ENCODE measurements at places on chromosomes 3 and 15.

DNA sequence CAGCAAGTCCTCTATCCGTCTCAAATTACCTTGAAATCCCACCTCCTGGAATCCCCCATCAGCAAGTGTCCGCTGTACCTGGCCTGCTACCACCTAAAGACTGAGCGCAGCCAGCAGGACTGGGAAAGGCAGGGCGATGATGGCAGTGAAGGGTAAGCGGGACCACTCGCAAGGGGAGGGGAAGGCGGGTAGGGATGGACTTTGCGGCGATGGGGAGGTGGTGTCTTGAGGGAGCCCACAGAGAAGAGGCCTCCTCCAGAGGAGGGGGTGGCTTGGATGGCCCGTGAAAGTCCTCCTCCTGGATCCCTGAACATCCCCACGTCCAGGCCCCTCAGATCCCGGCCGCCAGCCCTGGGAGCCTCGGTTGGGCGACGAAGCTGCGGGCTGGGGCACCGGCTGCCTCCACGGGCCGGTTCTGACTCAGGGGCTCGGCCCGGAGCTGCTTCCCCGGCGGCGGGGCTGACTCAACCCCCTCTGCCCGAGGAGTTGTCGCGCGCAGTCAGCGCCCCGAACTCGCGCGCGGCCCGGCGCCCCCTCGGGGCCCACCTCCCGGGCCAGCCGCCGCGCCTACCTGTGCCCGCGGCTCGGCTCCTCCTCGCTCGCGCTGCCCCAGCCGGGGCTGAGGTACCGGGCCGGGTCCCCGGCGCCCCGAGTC, 512 bp downstream of the LARP6 start:
- DNase-seq: no peak

DNA sequence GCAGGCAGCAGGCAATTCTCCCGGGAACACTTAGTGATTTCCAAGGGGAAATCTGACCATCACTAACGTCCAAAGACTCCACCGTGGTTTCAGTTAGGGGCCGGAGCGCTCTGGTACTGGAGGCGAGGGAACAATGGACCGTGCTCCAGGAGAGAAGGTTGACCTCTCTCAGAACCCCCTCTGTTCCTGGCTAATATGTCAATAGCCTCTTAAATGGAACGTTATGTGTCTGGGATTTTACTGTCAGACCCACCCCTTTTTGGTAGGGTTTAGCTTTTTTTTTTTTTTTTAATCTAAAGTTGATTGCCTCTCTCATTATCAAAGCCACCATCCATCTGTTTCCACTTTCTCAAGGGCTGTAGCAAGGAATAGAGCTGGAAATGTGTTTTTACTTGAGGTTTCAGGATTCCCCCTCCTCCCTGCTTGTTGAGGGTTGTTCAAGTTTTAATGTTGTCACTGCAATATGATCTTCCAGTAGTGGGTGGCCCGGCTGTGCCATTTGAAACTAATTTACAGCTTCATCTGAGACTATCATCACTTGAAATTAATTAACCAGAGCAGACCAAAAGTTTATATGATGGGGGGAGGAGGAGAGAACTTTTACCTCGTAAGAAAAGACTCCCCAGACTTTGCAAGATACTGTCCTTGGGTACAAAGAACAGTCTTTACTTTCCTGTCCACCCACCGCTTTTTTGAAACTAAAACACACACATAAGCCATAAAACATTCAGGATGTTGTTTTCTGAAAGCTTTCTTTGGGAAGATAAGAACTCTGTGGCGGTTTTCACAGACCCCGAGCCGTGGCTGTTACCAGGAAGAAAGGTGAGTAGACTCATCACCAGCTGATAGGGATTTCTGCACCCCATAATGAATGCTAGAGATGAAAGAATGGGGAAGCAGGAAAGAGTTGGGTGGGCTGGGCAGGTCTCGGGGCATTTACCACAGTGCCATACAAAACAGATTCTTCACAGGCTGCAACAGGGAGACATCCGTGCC, 187.8 kb downstream of the UACA start:
- no peak for DNase-seq

- no peak for DNase-seq
These were observed 113.1 kb upstream of the ABHD17C start for GRCh38 chr15:80581976-80582375.

- no peak for DNase-seq
These were observed 138.8 kb upstream of the PLXND1 start for GRCh38 chr3:129745253-129745652.

- no peak for DNase-seq
These were observed 19.9 kb downstream of the NDUFB4 start for GRCh38 chr3:120615847-120616609.

- DNase-seq: no peak
These were observed 431.9 kb downstream of the MFSD1 start for GRCh38 chr3:159233734-159234133.

DNA sequence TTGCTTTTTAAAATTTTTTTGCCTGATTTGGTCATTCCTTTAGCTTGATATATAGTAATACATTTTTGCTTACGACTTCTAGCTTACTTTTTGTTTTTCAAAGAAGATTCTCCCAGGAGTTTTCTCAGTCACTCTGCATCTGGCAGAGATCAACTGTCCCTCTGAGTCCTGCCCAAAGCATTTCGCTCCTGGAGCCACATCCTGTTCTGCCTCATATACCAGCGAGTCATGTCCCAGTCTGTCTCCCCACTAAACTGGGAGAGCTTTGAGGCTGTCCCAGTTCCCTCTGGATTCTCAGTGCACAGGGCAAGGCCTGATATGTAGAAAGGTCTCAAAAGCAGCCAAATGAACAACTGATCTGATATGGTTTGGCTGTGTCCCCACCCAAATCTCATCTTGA, 326.3 kb downstream of the ARRDC4 start:
- DNase-seq: no peak

GRCh38 chr15:66753687-66754377, 51.8 kb downstream of the SMAD6 start:
- DNase-seq: no peak

GRCh38 chr3:171415070-171415469, 45.1 kb downstream of the TNIK start:
- DNase-seq: no peak

DNA sequence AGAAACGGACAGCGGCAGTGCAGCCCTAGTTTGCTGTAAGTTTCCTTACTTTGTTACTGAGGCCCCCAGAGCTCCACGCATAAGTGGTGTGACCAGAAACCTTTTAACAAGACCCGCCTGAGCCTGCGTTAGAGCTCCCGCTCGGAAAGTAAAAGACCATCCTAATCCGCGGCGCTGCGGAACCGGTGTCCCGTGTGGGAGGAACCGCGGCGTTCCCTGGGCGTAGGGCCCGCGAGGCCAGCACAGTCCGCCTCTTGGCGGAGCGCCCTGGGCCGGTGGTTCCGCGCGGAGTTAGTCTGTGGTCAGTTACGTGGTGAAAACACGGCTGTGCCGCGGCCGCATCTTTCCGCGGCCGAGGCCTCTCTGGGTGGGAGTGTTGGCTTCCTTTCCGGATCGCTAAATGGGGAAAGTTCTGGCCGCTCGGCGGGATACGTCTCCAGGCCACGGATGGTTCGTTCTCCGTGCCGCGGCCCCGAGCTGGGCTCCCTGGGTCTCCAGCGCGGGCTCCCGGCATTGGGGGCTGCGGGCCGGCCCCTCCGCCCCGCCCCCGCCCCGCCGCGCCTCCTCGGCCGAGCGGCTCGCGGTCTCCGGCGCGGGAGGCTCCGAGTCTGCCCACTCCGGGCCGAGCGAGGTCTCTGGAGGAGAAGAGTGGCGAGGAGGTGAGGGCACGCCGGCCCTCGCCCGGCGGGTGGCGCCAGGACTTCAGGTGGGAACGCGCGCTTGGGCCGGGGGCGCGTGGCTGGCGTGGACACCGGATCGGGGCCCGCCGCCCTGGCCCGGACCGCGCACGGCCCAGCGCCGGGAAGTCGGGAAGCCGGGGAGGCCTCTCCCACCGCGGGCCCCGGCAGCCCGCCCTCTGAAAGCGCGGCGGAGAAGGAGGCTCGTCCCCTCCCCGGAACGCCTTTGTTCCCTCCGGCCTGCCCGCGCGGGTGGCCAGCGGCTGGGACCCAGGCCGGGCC, 754 bp downstream of the B3GNT5 start:
- DNase-seq: peak; percentile 39

- no peak for DNase-seq
These were observed 12.8 kb downstream of the C2CD4A start for GRCh38 chr15:62079594-62079993.

DNA sequence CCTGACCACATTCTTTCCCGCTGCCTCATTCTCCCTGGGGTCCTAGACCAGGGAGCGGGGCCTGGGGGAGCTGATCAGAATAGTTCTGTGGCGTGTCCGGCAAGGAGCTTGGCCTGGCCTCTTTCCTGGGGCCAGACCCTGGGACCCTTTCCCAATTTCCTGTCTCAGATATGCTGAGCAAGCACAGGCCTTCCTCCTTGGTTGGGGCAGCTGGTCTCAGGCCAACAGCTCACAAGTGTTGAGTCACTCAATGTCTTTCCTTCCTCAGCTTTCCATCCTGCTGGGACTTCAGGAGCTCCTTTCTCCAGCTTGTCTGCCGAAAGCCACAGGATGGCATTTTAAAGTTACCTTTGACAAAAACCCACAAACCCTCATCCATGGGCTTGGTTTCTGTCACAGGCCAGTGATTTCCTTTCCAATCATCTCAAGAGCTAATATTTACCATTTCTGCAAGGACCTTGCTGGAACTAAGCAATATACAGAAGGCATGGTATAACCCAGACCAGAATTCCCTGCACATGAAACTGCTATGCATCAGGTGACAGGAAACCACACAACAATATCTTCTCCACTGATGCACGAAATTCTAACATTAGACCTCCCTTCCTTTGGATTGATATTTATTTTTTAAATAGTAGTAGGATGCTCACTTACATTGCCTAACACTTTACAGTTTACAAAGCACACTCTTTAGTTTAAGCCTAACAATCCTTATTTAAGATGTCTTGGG, 19.5 kb upstream of the TIMP4 start:
- no peak for DNase-seq

DNA sequence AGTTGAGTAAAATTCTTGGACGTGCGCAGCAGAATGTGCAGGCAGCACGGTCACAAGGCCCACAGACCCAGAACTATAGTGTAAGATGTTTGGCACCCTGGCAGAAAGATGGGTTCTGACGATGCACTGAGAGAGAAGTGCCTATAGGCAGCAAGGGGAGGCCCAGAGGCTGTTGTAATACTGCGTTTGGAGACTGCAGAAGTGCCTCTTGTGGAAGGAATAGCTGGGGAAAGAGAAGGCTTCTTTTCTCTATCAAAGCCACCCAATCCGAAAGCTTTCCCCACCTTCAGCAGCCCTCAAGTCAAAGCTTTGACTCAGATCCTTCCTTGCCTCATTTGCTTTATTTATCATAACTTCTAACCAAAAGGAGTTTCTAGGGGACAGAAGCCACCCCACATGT, 5.2 kb upstream of the SIN3A start:
- no peak for DNase-seq

DNA sequence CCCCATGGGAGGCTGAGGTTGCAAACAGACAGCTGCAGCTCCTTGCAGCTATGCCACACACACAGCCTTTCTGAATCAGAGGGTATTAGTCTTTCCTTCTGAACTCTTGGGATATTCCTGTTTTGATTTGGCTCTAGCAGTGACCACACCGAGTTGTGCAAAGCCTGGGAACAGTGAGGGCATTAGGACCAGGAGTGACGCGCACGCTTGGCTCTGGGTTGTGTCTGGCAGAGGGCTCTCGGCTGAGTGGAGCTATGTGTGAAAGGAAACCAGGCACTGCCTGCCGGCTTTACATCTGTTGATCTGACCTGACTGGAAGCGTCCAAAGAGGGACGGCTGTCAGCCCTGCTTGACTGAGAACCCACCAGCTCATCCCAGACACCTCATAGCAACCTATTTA, at the start of gene GALNT15:
Gene GALNT15 (plus strand): TSS at position 292 of the 400 bp plus-strand sequence. CDS start 472 bp downstream, outside the sequence.
- DNase-seq: no peak

DNA sequence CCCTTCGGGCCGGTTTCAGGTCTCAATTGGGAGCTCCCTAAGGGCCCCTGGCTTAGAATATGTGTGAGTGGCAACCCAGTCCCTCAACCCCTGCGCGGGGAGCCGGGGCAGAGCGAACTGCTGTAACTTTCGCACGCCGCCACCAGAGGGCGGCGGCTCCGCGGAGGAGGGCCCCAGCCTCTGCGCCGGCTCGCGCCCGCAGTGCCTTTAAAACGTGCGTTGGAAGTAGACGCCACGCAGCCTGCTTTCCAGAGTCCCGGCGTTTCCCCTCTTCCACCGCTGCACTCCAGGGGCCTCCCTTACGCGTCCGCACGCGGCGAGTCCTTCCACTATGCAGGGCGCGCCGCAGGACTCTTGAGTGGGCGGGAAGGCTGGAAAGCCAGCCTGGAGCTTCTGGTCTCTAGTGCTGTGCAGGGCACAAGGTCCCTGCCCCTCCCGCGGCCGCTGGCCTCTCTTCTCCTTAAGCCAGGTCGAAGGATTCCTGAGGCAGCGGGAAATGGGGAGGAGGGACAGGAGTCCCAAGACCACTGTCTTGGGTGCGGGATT, 23.7 kb upstream of the RNU6-1 start:
- DNase-seq: peak; percentile 78

DNA sequence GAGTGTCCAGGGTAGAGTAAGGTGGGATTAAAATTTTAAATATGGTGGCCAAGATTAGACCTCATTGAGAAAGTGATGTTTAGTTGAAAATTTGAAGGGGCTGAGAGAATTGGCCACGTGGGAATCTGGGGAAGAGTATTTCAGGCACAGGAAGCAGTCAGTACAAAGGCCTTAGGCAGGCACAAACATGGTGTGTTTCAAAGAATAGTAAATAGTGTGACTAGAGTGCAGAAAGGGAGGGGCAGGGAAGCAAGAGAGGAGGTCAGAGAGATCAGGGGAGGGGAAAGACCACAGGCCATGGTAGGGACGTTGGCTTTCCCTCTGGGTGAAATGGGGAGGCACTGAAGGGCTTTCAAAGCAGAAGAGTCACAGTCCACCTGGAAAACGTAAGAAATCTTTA, 36.6 kb upstream of the POMGNT2 start:
- no peak for DNase-seq

DNA sequence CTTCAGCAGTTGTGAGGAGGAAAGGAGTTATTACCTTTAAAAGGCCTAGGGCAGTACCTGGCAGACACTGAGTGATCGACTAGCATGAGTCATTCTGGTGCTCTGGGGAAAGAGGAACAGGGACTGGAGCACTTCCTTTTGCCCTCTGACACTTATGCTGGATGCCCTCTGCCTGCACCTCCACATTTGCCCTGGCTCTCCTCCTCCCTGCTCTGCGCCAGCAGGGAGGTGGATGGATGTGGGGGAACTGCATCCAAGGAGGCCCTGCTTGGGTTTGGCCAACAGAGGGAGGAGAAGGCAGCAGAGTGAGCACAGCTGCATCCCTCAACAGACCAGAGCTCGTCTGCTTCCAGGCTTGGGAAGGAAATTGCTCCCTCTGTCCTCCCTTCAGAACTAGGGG, 75.0 kb downstream of the SEMA5B start:
- no peak for DNase-seq

DNA sequence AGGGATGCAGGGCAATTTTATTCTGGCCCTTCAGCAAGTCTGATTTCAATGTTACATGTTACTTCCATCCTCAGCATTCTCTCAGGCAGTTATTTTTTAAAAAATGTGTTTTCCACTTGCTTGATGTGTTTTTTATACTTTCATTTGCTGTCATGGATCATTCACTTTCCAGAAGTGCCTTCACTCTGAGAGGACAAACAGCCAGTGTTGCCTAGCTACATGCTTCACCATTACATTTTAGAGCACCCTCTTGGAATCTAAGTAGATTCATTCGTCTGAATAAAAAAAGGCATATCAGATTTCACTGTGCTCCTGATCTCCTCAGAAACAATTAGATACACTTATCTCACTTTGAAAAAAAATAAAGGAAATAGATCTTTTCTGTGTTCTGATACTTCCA, 93.6 kb upstream of the POU1F1 start:
- DNase-seq: no peak
